NCI-H460 (cell line): ENCODE measurements at places on chromosomes 13 and 19.

DNA sequence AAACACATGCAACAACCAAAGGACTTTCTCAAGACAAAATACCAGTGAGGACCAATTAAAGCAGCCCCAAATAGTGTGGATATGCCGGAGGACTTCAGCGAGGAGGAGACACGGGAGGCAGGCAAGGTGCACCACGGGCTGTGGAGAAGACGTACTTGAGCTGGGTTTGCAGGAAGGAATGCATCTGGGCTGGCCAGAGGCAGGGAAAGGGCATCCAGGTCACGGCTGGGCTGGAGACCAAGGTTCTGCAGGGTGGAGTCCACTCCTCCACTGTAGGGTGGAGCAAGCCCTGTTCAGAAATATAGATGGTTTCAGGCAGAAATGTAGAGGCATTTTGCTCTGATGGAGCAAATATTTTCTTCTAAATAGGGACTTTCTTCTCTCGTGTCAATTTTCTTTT lies 36.6 kb upstream of the MEDAG start:
- DNase-seq = no peak

GRCh38 chr13:53499576-53500133 lies 471.0 kb downstream of the OLFM4 start:
- DNase-seq = no peak

- DNase-seq = no peak
These were observed 149.7 kb upstream of the SERP2 start for GRCh38 chr13:44223770-44224444.

DNA sequence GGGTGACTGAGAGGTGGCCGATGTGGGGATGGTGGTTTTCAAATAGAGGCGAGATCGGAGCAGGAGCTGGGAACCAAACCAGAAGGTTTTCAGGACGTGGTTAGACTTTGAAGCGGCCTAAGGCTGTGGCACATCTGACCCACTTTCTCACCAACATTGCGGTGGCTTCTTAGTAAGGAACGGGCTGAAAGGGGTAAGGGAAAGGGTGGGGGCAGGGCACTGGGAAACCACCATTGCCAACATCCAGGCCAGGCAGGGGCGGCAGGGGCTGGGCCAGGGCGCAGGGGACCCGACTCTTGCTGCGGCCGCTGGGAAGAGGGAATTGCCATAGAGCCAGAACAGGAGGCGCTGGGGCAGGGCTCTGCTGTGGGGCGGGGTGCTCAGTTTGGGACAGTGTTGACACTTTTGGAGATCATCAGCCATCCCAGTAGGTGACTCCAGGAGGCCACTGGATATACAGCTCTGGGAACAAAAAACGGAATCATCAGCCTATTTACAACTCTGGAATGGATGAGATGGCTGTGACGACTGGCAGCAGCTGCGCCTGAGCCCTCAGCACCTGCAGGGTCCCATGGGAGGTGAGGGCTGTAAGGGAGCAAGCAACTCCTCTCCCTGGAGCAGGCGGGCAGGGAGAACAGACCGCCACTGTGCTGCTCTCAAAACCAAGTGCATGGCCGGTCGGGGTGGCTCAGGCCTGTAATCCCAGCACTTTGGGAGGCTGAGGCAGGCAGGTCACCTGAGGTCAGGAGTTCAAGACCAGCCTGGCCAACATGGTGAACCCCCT lies 52.2 kb downstream of the IRS2 start:
- no peak for DNase-seq

- no peak for DNase-seq
These were observed 82.2 kb downstream of the LACC1 start for GRCh38 chr13:43961909-43962308.

DNA sequence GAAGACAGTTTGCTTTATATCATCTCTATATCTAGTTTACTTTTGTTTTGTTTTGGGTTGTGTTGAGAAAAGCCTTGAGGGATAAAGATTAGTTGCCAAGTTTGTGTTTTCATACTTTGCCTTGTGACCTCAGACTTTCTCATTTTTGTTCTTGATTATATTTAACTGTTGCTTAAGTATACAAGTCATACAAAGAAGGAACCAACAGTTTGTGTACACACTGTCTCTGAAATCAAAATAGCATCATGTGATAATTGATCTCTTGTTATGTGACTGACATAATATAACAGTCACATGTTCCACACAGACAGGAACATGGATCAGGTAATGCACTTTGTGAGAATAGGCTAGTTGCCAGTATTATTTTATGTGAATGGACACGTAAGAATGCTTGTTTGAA lies 70.8 kb downstream of the SHISA2 start:
- no peak for DNase-seq

DNA sequence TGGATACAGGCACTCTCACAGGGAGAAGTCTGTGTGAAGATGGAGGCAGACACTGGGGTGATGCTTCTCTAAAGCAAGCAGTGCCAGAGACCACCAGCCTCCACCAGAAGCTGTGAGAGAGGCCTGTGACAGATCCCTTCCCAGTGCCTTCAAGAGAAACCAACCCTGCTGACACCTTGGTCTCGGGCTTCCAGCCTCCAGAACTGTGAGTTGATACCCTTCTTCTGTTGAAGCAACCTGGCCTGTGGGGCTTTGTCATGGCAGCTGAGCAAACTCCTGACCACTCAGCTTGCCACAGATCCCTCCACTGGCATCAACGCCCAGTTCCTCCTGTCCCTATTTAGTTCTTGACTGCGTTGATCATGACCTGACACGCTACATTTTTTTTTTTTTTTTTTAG lies 29.0 kb downstream of the ELAVL1 start:
- no peak for DNase-seq

DNA sequence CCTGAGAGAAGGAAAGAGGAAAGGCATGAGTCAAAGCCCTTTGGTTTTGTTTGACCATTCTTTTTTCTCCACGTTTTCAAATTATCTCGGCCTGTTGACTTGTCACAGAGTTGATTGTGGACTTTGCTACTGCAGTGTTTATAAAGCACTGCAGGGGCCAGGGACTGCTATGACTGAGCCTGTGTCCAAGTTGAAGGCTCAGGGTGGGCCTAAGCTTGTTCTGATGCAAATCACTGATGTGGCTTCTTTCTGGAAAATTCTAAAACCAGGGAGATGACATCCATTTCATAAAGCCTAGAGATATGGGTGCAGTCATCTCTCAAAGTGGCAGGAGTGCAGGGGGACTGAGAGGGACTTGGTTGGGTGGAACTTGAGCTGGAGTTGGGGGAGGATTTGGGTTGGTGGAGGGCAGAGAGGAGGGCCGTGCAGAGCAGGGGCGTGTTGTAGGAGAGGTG lies 1.2 kb upstream of the CXCL17 start:
- DNase-seq = no peak

- DNase-seq = no peak
These were observed 4.8 kb downstream of the KLK7 start for GRCh38 chr19:50978772-50979390.

GRCh38 chr19:2049741-2050348 lies 1.2 kb downstream of the MKNK2 start:
- no peak for DNase-seq

GRCh38 chr19:2132731-2133490 lies 18.5 kb downstream of the AP3D1 start:
- DNase-seq = no peak

GRCh38 chr13:77386880-77387606 lies 60.1 kb upstream of the MYCBP2 start:
- DNase-seq = no peak

DNA sequence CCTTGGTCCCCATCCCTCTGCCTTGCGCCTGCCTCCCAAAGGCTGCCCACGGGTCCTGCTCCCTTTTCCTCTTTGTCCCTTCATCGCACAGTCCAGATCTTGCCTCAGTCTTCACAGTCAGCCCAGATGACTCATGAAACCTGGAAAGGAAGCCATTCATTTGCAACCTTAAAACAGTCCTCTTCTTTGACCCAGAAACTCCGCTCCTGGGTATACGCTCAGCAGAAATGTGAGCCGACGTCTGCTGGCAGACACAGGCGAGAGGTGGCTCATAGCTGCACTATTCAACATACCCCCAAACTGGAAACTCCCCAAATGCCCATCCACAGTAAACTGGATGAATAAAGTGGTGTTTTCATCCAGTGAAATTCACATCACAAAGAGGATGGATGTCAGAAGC lies 13.6 kb upstream of the PEPD start:
- no peak for DNase-seq

GRCh38 chr19:13463296-13463695 lies 43.0 kb downstream of the CACNA1A start:
- peak; percentile 8 for DNase-seq

- no peak for DNase-seq
These were observed 29.5 kb downstream of the ZNF490 start for GRCh38 chr19:12581100-12581499.
